ENCODE measurements at places on chromosomes 1 and 21. TPM values are rescaled to one million over a fixed set of nuclear protein-coding genes. Genes with fewer than 3 reads are reported as not detected.

Gene C1QC
- total RNA-seq: not detected

Gene FCRL2
- not detected for total RNA-seq

Gene PCP4
- total RNA-seq: not detected

Gene NES
- 30.6 TPM for total RNA-seq

Gene IL12RB2
- not detected for total RNA-seq

Gene ITLN2
- not detected for total RNA-seq
